Caki2 (cell line): ENCODE measurements at places on chromosomes 5 and 9. TPM values are rescaled to one million over a fixed set of nuclear protein-coding genes. Genes with fewer than 3 reads are reported as not detected.

DNA sequence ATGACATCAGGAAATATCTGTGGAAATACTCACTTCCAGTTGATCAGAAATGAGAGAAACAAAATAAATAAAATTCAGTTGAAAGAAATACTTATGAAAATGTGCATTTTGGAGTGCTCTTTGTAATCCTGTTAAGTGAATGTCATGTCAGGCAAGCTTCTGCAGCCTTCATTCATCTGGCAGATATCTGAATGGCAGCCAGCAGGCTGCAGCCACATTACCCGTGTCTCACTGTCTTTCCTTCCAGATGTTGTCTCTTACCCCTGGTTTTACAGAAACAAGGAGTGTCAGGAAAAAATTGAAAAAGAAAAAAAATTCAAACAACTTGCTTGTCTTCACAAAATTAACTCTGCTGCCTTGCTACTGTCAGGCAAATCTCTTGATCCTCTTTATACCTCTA lies 445.0 kb upstream of the RIOK2 start:
- no peak for DNase-seq

DNA sequence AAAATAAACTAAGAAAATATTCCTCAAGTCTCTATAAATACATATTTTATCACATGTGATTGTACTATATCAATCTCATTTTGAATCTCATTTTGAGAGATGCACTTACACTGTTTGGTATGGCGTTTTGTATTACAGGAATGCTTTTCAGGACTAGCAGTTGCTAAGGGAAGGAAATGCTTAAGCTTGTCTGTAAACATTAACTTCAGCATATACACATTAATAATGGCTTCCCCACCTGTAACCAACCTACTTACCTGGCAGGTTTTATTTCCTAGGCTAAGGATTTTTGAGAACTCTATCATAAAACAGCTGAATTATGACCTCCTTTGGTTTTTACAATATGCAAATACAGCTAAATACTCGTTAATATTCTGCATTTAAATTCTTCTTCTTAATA lies 141.0 kb upstream of the GRHPR start:
- no peak for DNase-seq

DNA sequence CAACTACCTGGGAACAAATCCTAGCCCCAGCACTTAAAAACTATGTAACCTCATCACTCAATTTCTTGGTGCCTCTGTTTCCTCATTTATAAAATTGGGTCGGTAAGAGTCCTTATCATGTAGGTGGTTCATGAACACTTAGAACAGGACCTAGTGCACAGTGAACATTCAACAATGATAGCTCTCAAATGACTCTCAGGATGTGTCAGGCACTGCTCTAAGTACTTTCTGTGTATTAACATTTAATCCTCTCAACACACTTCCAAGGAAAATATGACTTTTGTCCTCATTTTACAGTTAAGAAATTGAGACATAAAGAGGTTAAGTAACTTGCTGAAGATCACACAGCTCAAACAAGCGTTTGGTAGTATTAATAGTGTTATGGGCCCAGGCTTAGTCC lies 202.1 kb upstream of the KLF4 start:
- no peak for DNase-seq

DNA sequence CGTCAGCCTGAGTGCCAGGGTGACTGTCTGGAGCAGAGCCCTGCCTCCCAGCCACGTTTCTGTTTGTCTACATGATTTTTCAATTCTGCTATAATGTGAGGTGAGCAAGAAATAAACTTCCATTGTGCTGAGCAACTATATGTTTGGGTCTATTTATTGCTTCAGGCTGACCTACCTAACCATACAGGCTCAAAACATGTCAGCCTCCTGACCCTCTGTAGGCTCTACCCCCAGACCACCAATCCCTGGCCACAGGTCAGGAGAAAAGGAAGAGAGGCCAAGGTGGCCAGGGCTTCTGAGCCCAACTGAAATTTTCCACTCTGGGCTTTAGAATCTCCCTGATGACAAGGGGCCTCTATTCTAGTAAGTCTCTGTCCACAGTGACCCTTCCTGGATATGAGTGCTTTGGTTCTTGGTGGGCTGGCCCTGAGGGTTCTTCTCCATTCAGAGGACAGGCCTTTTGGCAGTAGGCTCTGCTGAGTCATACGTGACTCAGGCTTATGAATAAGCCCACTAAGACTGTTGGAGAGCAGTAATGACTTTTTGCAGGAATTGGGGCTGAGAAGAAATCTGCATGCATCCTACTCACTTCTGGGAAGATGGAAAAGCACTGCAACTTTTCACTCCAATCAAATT lies 117.2 kb upstream of the TBCA start:
- peak; percentile 72 for DNase-seq

DNA sequence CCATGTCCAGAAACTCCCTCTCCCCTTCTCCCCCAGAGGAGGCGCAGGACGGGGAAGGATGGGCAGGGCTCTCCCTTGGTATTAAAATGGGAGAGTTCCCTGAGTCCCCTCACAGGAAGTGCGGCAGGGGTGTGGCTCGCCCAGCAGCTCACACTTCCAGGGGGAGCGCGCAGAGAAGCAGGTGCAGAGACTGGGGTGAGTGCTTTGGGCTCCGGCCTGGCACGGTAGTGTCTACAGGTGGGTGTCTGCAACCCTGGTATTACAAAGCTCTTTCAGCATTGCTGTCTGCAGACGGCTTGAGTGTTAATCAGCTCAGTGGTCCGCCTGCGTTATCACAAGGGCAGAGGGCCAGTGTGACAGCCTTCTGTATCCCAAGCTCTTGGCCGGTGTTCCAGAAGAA lies 114.9 kb upstream of the FBXL7 start:
- no peak for DNase-seq

DNA sequence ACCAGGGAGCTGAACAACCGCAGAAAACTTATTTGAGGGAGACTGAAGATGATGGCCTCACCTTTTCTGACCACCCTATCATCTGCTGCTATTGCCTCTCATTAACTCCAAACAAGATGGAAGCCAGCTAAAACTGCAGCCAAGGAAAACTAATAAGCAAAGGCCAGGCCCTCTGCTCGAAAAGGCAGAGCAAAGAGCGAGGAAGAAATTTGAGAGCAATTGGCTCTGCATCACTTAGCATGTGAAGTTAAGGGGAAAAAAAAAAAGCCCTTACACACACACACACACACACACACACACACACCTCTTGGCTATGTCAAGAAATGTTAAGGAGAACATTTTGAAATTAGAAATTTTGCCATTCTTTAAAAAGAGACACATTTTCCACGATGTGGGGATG lies 228.1 kb upstream of the CYLC2 start:
- no peak for DNase-seq

- peak; percentile 30 for DNase-seq
Observed at GRCh38 chr5:34626036-34626435, 30.1 kb upstream of the RAI14 start.

DNA sequence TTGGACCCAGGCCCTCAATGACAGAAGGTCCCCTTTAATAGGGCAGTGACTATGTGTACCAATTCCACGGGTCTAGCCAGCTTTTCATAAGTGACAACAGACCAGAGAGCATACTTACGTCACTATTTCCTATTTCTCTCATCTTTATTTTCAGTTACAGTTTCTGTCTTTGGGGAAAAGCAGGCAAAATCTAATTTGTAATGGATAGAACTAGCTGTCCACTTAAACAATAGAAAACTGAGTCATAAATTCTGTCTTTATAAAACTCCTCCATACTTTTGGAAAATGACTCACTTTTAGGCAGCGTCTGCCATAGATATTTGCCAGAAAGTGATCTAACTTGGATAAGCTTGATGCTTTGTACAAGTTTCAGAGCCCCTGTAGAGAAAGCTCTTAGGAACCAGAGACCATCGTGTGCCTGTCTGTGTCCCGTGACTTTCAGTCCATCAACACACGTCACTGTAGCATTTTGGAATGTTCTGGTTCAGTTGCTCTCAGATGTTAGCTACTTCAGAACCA lies 101.9 kb downstream of the F2RL2 start:
- DNase-seq = no peak

DNA sequence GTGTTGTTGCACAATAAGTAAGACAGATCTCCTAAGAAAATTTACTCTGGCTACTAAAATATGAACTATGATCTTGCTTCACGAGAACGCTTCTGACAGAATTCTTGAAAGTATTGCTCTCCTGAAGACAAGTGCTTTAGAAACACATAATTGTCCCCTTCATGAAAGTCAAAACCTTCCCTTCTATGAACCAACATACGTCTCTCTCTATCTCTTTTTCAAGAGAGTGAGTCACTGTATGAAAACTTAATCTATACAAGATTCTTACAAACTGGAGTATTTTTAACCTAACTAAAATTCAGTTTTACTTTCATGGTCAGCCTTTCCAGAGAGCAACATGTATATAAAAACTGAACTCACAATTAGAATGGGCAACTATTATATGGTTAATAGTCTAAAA lies 688.0 kb upstream of the CTNND2 start:
- no peak for DNase-seq

DNA sequence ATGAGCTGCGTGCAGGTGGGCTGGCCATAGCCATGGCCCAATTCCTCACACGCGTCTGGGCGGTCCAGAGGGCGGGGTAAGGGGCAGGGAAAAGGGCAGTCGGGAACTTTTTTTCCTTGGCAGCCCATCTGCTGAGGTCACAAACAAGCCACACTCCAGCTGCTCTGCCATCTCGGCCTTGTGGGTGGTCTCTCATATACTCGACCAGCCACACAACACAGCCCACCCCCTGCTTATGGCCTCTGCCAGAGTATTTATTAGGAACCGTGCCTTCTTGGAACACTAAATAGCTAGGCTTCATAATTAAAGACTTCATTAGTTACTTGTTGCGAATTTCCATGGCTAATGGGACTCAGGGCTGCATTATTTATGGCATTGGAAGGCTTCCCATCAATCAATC lies 98.5 kb upstream of the LHFPL2 start:
- DNase-seq = no peak

DNA sequence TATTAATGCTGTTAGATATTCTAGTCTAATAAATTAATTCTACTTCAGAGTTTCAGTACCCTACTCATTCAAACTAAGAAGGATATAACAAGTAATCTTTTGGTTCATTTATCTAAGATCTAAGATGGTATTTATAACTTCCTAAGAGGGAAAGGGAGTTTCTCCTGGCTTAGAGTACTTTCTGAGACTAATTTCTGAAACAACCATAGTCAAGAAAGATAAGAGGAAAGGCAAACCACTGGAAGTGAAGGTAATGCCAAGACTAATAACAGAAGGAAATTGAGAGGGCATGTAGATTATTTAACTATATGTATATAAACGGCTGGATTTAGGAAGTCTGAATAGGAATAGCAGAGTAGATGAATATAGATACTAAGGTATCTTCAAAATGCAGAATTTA lies 112.4 kb upstream of the ACOT12 start:
- no peak for DNase-seq

- DNase-seq = no peak
Observed at GRCh38 chr5:109649318-109649717, 40.4 kb upstream of the MAN2A1 start.

GRCh38 chr9:2595973-2596372 lies 25.6 kb upstream of the VLDLR start:
- DNase-seq = no peak

DNA sequence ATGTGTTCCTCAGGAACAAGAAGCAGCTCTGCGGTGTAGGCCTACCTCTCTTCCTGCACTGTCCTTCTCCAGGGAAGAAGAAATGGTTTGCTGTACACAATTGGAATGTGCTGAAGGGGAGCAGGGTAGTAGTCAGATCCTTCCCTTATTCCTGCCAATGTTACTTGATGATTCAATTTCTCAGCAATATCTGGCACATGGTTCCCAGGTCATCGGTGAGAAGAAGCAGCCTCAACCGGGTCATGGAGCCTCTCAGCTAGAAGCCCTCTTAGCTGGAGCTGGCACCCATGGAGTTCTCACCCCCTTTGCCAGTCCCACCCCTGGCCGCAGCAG lies 36.9 kb downstream of the ACTBL2 start:
- DNase-seq = no peak

- no peak for DNase-seq
Observed at GRCh38 chr5:39857041-39857440, 432.3 kb upstream of the DAB2 start.

GRCh38 chr5:116773926-116774325 lies 199.3 kb upstream of the SEMA6A start:
- no peak for DNase-seq

- DNase-seq = no peak
Observed at GRCh38 chr5:129691220-129691619, 56.7 kb upstream of the MINAR2 start.

- DNase-seq = no peak
Observed at GRCh38 chr5:61389609-61390008, 57.6 kb downstream of the ZSWIM6 start.

DNA sequence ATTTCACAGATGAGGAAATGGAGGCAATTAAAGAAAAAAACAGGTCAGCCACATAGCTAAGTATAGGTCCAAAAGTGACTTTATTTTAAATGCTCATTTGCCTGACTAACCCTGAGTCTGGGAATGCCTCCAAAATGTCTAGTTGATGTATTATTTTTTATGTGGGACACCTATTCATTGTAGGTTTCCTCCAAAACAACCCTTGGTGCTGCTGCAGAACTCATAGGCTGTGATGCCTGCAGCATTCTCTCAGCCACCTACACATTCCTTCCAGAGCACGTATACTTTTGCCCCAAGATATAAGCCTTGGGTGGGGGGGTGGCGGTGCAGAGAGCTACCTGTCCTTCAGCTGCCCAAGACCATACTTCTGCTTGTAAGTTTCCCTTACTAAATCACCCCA lies 77.4 kb downstream of the MSX2 start:
- no peak for DNase-seq

DNA sequence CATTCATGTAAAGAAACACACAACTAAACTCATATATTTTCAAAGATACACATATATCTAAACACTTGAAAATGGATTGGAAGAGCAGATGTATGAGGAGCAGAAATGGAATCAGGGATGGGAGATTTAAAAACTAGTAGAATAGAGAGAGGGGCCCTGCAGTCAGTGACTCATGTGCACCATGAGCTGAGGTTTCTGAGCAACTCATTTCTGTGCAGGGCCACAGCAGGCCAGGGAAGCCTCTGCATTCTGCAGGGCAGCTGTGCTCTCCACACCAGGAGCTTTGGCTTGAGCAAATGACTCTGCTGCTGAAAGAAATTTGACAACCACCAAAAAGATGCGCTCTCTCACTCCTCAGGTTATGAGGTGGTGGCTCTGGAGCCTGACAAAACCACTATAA lies 27.1 kb downstream of the LHX6 start:
- no peak for DNase-seq

DNA sequence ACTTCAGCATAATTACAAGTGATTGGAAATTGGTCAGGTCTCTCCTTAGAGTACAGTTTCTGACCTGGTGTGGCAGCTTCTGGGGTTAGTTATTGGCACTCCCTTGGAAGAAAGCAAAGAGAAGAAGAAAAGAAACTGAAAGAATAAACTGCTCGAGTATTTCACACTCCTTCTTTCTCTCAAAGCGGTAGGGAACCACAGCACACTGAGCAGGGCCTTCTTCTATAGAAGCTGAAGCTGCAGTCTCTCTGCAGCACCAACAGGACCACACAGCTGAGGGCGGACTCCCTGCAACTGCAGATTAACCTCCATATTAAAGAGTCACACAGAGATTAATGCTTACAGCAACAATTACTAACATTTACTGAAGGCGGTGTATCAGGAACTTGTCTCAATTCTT lies 152.0 kb downstream of the TRPM6 start:
- no peak for DNase-seq

Gene ZNF879
- total RNA-seq = 0.74 and 0.87 TPM in 2 replicates

Gene SNX24
- 3.9 and 25.9 TPM in 2 replicates for total RNA-seq

Gene IL4
- not detected in 2 replicates for total RNA-seq

Gene TTC1
- 30.5 and 39.1 TPM in 2 replicates for total RNA-seq
